ENCODE measurements at places on chromosomes 7 and 10. TPM values are rescaled to one million over a fixed set of nuclear protein-coding genes. Genes with fewer than 3 reads are reported as not detected.

DNA sequence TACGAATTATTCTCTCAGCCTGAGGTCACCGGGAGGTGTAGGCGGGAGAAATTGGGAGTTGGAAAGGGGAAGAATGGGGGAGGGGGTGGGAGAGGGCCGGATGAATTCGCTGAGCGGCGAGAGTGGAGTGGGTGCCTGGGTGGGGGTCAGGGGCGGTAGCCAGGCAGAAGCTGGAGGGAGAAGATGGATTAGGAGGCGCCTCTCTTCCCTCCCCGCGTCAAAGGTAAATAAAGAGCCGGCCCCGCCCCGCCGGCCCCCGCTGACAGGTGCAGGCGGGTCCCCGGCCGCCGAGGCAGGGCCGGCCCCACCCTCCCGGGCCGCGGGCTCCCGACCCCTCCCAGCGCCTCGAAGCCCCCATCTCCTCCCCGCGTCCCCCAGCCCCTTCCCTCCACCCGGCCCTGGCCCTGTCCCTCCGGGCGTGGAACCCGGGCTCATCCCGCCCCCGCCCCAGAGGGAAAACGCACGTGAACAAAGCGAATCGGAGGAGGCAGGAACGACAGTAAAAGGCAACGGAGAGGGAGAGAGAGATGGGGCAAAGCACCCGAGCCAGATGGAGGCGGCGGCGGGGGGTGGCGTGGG lies 872 bp downstream of the FAM131B start:
- H3K4me3 ChIP-seq, result peak overlapping the region; percentile 74
- no peaks in the 10 kb centered on the region for H3K36me3 ChIP-seq
- no peak overlapping the region for H3K27ac ChIP-seq
- H3K27me3 ChIP-seq, result peaks cover 3% of the 10 kb centered on the region
- H3K4me1 ChIP-seq, result peaks cover 20% of the 10 kb centered on the region

DNA sequence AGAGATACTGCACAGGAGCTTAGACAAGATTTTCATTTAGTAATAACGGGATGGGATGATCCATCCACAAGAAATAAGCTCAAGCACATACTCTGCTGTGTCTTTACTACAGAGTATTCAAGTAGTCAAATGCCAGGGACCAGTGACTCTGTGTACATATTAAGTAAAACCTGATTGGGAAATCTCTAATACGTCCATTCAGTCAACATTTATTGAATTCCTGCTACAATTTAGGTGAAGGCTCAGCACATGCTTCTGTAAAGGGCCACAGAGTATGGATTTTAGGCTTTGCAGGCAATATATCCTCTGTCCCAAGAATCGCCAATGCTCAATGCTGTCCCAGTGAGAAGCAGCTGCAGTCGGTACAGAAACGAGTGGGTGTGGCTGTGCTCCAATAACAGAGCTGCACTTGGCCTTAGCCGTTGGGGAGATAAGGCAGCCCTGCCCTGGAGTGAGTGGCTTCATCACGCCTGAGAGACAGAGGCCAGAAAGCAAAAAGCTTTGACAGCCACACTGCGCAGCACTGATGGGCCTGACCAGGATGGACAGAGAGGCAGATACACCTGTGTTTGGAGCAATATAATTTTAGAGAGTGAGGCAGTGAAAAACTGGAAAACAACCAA lies 186.8 kb downstream of the PARD3 start:
- peaks cover 30% of the 10 kb centered on the region for H3K4me1 ChIP-seq
- no peaks in the 10 kb centered on the region for H3K27me3 ChIP-seq
- no peak overlapping the region for H3K4me3 ChIP-seq
- no peak for DNase-seq

GRCh38 chr10:57218382-57218781 lies 857.3 kb upstream of the ZWINT start:
- no peak overlapping the region for H3K27ac ChIP-seq
- no peak overlapping the region for H3K4me3 ChIP-seq
- no peaks in the 10 kb centered on the region for H3K27me3 ChIP-seq
- H3K4me1 ChIP-seq, result no peaks in the 10 kb centered on the region
- DNase-seq, result no peak

- no peaks in the 10 kb centered on the region for H3K4me1 ChIP-seq
- H3K27ac ChIP-seq, result no peak overlapping the region
- no peak for DNase-seq
- H3K4me3 ChIP-seq, result no peak overlapping the region
- no peaks in the 10 kb centered on the region for H3K36me3 ChIP-seq
- H3K27me3 ChIP-seq, result no peaks in the 10 kb centered on the region
Measured at GRCh38 chr10:83050815-83051214, 1088.5 kb upstream of the GHITM start.

- peaks cover 14% of the 10 kb centered on the region for H3K4me1 ChIP-seq
- H3K27ac ChIP-seq, result no peak overlapping the region
- no peaks in the 10 kb centered on the region for H3K36me3 ChIP-seq
- no peaks in the 10 kb centered on the region for H3K27me3 ChIP-seq
Measured at GRCh38 chr10:10589540-10590303, 427.9 kb upstream of the CELF2 start.

- no peak for DNase-seq
- H3K27ac ChIP-seq, result no peak overlapping the region
- H3K27me3 ChIP-seq, result no peaks in the 10 kb centered on the region
- no peak overlapping the region for H3K4me3 ChIP-seq
- no peaks in the 10 kb centered on the region for H3K36me3 ChIP-seq
Measured at GRCh38 chr10:104080762-104081161, 4.9 kb downstream of the COL17A1 start.

GRCh38 chr10:99339077-99339476 lies 9.9 kb downstream of the CNNM1 start:
- H3K27ac ChIP-seq, result no peak overlapping the region
- no peak for DNase-seq
- no peaks in the 10 kb centered on the region for H3K4me1 ChIP-seq
- no peak overlapping the region for H3K4me3 ChIP-seq

The RAB19 gene
- total RNA-seq, result not detected

- no peaks in the 10 kb centered on the region for H3K4me1 ChIP-seq
- no peak overlapping the region for H3K27ac ChIP-seq
- no peaks in the 10 kb centered on the region for H3K27me3 ChIP-seq
- no peak for DNase-seq
- no peak overlapping the region for H3K4me3 ChIP-seq
- no peaks in the 10 kb centered on the region for H3K36me3 ChIP-seq
Measured at GRCh38 chr7:142771353-142771723, 568 bp downstream of the PRSS2 start.
